Body of pancreas (tissue), 4 donors: ENCODE measurements at places on chromosomes 16 and 17. TPM values are rescaled to one million over a fixed set of nuclear protein-coding genes. Genes with fewer than 3 reads are reported as not detected.

DNA sequence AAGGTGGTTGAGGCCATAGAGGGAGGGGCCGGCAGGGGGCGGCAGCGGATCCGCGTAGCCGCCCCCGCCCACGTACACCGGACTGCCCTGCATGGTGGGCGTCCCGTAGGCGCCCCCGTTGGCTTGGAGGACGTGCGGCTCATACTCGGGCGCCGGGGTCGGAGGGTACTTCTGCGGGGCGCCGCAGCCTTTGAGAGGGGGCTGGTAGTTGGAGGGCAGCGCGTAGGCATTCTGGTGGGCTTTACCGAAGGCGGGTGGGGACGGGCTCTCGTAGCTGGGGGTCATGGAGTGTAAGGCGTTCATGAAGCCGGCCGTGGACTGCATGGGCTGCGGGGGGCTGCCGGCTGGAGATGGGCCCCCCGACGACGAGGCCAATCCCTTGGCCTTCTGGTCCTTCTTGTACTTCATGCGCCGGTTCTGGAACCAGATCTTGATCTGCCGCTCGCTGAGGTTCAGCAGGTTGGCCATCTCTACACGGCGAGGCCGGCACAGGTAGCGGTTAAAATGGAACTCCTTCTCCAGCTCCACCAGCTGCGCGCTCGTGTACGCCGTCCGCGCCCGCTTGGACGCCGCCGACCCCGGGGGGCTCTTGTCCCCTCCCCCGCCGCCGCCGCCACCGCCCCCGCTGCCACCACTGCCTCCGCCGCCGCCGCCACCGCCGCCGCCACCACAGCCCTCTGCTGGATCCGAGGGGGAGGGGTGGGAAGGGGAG lies 5.7 kb upstream of the HOXB2 start:
- H3K27me3 ChIP-seq = peaks cover 28% of the 10 kb centered on the region
- peaks cover 29% of the 10 kb centered on the region for H3K4me1 ChIP-seq
- no peaks in the 10 kb centered on the region for H3K36me3 ChIP-seq
- no peak overlapping the region for H3K27ac ChIP-seq

- no peaks in the 10 kb centered on the region for H3K4me1 ChIP-seq
- no peak overlapping the region for H3K4me3 ChIP-seq
- H3K27me3 ChIP-seq = no peaks in the 10 kb centered on the region
Observed at GRCh38 chr16:55179852-55180585, 144.0 kb upstream of the IRX6 start.

- H3K36me3 ChIP-seq = no peaks in the 10 kb centered on the region
- H3K27me3 ChIP-seq = no peaks in the 10 kb centered on the region
- no peaks in the 10 kb centered on the region for H3K4me1 ChIP-seq
- DNase-seq = no peak
Observed at GRCh38 chr16:4081047-4081446, 35.2 kb downstream of the ADCY9 start.

DNA sequence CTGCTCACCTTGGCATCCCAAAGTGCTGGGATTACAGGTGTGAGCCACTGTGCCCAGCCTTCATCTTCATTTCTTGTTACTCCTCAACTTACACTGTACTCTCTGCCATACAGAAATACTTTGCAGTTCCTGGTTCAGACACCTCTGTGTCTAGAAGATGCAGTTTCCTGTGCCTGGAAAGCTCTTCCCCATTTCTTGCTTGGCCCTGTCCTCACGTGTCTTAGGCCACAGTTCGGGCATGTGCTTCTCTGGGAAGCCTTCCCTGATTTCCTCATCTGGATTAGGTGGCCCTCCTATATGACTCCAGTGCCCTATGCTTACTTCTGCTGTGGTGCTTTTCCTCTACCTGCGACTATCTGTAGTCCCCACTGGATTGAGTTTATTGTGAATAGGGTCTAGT lies 26.5 kb upstream of the CDR2 start:
- DNase-seq = no peak
- H3K36me3 ChIP-seq = no peaks in the 10 kb centered on the region
- H3K4me3 ChIP-seq = no peak overlapping the region
- no peak overlapping the region for H3K27ac ChIP-seq
- peaks cover 8% of the 10 kb centered on the region for H3K4me1 ChIP-seq

Gene FBXW10
- total RNA-seq = not detected

Gene DNAAF1
- 1.3 TPM for total RNA-seq

Gene LPO
- total RNA-seq = not detected

- H3K36me3 ChIP-seq = peaks cover 49% of the 10 kb centered on the region
- DNase-seq = no peak
- H3K27me3 ChIP-seq = no peaks in the 10 kb centered on the region
- H3K4me3 ChIP-seq = no peak overlapping the region
- no peak overlapping the region for H3K27ac ChIP-seq
Observed at GRCh38 chr16:29839822-29840221, 19.6 kb downstream of the MVP start.

DNA sequence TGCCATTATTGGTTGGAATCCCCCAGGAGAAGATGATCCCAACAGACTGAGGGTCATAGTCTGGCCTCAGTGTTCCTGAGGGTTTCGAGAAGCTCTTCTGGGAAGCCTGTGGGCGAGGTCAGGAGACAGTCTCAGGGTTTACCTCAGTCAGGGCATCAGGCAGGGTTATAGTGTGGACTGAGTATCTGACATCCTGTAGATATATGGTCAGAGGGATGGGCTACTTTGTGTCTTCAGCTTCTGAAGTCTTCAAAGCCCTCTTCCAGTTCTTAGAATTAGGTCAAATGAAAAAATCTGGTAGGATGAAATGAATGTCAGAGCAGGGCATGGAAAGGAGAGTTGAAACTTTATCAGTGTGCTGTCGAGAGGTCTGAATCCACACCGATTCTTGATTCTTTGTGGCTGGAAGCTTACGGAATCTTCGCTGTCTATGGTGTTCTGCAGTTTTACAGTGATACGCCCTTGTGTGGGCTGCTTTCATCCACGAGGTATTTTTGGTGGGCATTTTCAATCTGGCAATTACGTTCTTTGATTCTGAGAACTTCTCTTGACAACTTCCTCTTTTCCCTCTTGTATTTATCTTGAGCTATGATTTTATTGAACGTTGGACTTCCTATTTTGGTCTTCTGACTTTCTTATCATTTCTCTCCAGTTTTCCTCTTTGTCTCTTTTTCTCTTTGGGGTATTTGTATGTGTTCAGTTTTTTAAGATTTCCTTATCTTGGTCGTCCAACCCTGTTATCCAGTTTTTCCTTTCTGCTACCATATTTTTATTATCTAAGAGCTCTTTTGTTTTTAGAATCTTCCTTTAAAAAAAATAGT lies 30.4 kb downstream of the BPTF start:
- H3K4me3 ChIP-seq = no peak overlapping the region
- H3K27ac ChIP-seq = no peak overlapping the region
- H3K4me1 ChIP-seq = peaks cover 17% of the 10 kb centered on the region
- no peaks in the 10 kb centered on the region for H3K36me3 ChIP-seq
- DNase-seq = no peak

- no peaks in the 10 kb centered on the region for H3K4me1 ChIP-seq
- DNase-seq = no peak
- H3K27ac ChIP-seq = no peak overlapping the region
- no peaks in the 10 kb centered on the region for H3K27me3 ChIP-seq
- H3K4me3 ChIP-seq = no peak overlapping the region
Observed at GRCh38 chr16:79415983-79416640, 184.4 kb downstream of the MAF start.

GRCh38 chr17:35432176-35433074 lies at the start of gene SLFN12:
TSS of gene SLFN12 (minus strand) at chr17:35432500. CDS start at chr17:35423028, 9,472 bp downstream.
- peak within 1 kb of the TSS; percentile 5 for H3K4me3 ChIP-seq
- peaks cover 18% of the 10 kb centered on the region for H3K4me1 ChIP-seq
- H3K27ac ChIP-seq = peak within 1 kb of the TSS; percentile 40
- H3K27me3 ChIP-seq = no peaks in the 10 kb centered on the region

Gene CCDC182
- not detected for total RNA-seq

GRCh38 chr16:58348986-58349385 lies 43.3 kb upstream of the GINS3 start:
- H3K4me1 ChIP-seq = no peaks in the 10 kb centered on the region
- H3K36me3 ChIP-seq = no peaks in the 10 kb centered on the region
- H3K4me3 ChIP-seq = no peak overlapping the region
- no peaks in the 10 kb centered on the region for H3K27me3 ChIP-seq

DNA sequence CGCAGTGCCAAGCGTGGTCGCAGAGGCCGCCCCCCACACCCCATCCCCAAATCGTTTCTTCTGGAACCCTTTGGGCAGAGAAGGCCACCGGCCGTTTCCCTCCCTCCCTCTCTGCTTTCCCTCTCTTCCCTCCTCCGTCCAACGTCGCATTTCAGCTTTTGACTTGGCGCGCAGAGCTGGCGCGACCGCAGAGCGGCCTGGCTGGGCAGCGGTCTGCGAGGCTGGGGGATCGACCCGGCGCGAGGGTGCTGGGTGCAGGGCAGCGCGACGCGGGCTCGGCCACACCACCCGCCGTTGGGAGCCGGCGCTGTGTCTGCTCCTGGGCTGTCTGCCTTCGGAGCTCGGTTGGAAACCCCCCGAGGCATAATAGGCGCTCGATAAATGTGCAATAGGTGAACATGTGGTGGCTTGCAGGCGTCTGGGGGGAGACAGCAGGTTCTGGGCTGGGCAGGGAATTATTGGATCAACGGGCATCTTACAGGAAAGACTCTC lies 2.8 kb upstream of the NTN3 start:
- DNase-seq = no peak
- H3K4me3 ChIP-seq = no peak overlapping the region
